ENCODE measurements at places on chromosomes 12 and 14.

GRCh38 chr12:57477710-57478681, 1.7 kb downstream of the ARHGAP9 start:
- no peak for DNase-seq

GRCh38 chr12:103677341-103677740, 90.3 kb downstream of the STAB2 start:
- DNase-seq, result peak; percentile 24

DNA sequence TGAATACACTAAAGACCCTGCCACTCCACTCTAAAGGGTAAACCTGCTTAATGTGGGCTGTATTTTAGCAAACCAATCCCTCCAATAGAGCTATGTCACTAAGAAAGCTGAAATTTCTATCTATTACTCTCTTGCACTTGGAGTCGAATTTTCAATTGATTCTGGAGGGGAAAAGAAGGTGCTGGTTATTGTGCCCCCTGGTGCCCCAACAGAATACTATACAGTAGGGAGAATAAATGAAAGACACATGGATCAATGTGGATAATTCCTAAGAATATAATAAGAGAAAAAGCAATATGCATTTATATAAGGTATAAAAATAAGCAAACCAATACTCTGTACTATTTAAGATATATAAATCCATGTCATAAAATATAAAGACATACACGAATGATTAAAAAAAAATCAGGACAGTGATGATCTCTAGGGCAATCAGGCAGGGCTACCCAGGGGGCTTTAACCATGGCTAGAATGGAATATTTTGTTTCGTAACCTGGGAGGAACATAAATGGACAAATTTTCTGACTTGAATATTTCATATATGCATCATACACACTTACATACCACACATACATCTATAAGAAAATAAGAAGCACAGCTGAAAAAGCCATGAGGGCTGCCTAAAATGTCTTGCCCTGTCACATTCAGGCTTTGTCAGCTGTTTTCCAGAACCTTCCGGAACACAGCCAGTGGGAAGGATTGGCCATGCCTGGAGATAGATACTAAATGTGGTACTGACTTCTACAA, 54.4 kb downstream of the EFCAB11 start:
- DNase-seq, result peak; percentile 4

- no peak for DNase-seq
Measured at GRCh38 chr12:84329938-84330337, 582.7 kb downstream of the SLC6A15 start.

GRCh38 chr12:47054659-47055058, 24.8 kb upstream of the PCED1B start:
- no peak for DNase-seq

GRCh38 chr12:18277196-18277595, 15.9 kb downstream of the PIK3C2G start:
- no peak for DNase-seq

- peak; percentile 68 for DNase-seq
Measured at GRCh38 chr14:31261859-31262731, 54.5 kb upstream of the HECTD1 start.

- no peak for DNase-seq
Measured at GRCh38 chr14:89384636-89385035, 32.4 kb downstream of the FOXN3 start.

DNA sequence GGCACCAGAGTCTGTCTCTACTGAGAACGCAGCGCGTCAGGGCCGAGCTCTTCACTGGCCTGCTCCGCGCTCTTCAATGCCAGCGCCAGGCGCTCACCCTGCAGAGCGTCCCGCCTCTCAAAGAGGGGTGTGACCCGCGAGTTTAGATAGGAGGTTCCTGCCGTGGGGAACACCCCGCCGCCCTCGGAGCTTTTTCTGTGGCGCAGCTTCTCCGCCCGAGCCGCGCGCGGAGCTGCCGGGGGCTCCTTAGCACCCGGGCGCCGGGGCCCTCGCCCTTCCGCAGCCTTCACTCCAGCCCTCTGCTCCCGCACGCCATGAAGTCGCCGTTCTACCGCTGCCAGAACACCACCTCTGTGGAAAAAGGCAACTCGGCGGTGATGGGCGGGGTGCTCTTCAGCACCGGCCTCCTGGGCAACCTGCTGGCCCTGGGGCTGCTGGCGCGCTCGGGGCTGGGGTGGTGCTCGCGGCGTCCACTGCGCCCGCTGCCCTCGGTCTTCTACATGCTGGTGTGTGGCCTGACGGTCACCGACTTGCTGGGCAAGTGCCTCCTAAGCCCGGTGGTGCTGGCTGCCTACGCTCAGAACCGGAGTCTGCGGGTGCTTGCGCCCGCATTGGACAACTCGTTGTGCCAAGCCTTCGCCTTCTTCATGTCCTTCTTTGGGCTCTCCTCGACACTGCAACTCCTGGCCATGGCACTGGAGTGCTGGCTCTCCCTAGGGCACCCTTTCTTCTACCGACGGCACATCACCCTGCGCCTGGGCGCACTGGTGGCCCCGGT, at the start of gene PTGDR:
Gene PTGDR (plus strand): TSS at position 198 of the 778 bp plus-strand sequence. CDS start 117 bp downstream, at position 315.
- DNase-seq, result no peak

DNA sequence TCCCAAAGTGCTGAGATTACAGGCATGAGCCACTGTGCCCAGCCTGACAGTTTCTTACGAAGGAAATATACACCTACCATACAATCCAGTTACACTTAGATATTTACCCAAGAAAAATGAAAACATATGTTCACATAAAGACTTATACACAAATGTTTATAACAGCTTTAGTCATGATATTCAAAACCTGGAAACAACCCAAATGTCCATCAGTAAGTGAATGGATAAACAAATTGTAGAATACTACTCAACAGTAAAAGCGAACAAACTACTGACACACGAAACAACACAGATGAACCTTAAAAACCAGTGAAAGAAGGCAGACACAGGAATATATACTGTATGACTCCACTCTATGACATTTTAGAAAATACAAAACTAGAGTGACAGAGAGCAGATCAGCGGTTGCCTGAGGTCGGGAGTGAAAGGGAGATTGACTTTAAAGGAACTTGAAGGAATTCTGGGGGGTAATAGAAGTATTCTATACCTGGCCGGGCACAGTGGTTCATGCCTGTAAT, 83.6 kb downstream of the SPRING1 start:
- DNase-seq, result no peak

GRCh38 chr14:20769421-20769820, 1.2 kb downstream of the EDDM3B start:
- DNase-seq, result no peak

DNA sequence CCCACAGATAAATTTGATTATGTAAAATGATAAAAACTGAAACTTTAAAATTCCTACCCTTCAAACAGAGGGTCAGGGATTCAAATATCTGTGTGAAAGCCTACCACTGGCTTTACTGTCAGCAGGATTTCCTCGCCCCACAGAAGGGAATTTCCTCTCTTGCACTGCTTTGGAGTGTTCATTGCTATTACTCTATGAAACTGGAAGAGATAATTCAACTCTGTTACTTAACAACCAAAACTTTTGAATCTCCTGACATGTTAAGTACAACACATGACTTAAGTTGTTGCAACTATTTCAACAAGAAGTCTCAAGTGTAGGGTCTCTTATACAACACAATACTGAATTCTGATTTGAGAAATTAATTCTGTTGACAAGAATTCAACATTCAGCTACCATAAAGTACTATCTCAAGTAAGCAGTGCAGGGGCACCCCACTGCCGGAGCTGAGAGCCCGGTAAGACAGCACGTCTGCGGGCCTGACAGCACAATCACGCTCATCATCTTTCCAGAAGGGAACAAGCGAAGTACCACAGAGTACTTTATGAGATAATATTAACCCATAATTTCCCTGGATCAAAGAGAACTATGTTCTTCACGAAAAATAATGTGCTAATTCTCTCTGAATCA, 22.9 kb downstream of the DICER1 start:
- no peak for DNase-seq

GRCh38 chr12:57735198-57735855, 3.2 kb downstream of the AGAP2 start:
- no peak for DNase-seq

- no peak for DNase-seq
Measured at GRCh38 chr12:20528208-20528607, 159.9 kb downstream of the PDE3A start.

DNA sequence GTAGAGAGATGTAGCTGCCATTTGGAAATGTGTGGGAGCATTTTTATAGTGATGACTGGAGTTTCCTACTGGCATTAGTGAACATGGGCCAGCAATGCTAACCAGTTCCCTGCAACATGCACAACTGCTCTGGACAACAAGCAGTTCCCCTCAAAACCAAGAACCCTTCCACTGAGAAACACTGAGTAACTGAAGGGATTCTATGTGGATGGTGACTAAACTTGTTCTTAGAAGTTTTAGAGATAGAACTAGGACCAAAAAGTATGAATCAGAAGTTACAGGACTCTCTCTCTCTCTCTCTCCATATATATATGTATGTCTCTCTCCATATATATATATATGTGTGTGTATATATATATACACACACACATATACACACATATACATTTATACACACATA, 7.9 kb downstream of the SERPINA10 start:
- no peak for DNase-seq

GRCh38 chr12:20272801-20273200, 95.5 kb upstream of the PDE3A start:
- no peak for DNase-seq

GRCh38 chr12:54141431-54142113, 47.2 kb downstream of the SMUG1 start:
- DNase-seq, result no peak

- DNase-seq, result no peak
Measured at GRCh38 chr12:96048393-96048969, 13.1 kb upstream of the LTA4H start.

DNA sequence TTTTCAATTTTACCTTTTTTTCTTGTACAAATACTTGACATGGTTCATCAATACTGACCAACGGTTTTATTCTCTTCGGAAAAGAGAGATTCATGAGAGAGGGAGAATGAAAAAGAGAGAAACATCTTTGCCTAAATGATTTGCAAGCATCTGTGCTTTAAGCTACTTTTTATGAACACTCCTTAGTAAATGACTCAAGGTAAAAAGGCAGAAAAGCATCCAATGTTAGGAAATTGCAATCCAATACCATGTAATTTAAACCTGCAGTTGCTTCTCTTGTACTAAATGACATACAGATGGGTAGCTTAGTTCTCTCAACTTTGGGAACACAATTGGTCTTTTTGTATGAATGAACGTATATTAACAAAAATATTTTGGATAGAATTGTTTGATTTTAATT, 46.1 kb downstream of the MSRB3 start:
- DNase-seq, result no peak

GRCh38 chr12:12533238-12533829, 29.3 kb downstream of the DUSP16 start:
- DNase-seq, result peak; percentile 32

GRCh38 chr12:47841501-47841900, 21.8 kb upstream of the HDAC7 start:
- DNase-seq, result no peak

GRCh38 chr12:126734710-126735109, 1532.3 kb upstream of the TMEM132C start:
- no peak for DNase-seq

DNA sequence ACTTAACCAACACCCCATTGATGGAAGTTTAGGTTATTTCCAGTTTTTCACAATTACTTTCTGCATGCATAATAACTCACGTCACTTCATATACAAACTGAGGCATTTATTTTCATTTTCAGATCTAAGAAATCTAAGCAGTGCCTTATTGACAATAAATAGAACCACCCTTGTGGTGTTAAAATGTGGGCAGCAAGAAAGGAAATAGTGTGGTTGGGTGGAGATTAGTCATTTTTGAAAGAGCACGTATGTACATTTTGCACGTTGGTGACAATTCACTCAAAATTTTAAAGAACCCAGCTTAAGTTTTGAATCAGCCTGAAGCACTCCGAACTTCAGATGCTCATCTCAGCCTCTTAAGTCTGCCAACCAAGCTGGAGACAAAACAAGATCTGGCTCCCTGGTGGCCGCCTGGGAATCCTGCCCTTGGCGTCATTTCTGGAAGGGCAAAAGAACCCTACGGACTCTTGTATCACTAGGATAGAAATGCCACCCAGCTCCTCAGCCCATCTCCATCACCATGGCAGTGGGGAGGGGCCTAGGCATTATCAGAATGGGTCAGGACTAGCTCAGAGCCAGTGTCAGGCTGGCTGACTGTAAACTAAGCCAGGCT, 89.5 kb upstream of the BCL2L14 start:
- DNase-seq, result no peak

DNA sequence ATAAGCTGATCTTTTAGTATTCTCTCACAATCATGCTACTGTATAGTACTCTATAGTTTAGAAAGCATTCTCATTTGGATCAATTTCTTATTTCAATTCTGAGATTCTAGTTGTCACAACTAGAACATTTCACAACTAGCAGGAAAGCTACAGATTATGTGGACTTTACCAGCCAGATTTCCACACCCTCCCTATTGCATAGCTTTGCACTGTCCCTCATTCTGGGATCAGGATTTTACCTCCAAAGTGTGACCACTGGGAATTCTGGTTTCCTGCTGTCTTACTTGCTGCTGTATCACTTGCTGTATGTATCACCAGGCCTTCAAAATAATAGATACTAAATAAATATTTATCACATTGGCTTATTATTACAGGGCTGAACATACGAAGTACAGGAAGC, 10.2 kb upstream of the PELI2 start:
- DNase-seq, result no peak

DNA sequence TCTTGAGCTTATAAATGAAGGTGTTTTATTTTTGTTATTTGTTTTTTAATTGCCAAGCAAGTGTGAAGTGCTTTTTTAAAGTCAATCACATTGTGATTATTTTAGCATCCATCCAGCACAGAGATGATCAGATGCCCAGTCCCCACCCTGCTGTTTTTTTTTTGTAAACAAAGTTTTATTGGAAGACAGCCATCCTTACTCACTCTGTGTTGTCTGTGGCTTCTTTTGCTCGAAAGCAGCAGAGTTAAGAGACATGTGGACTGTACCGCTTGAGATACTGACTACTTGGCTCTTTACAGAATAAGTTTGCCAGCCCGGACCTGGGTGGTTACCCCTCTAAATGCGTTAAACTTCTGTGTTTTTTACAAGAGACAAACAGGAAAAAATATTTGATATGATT, 30.9 kb upstream of the AMN start:
- DNase-seq, result no peak

DNA sequence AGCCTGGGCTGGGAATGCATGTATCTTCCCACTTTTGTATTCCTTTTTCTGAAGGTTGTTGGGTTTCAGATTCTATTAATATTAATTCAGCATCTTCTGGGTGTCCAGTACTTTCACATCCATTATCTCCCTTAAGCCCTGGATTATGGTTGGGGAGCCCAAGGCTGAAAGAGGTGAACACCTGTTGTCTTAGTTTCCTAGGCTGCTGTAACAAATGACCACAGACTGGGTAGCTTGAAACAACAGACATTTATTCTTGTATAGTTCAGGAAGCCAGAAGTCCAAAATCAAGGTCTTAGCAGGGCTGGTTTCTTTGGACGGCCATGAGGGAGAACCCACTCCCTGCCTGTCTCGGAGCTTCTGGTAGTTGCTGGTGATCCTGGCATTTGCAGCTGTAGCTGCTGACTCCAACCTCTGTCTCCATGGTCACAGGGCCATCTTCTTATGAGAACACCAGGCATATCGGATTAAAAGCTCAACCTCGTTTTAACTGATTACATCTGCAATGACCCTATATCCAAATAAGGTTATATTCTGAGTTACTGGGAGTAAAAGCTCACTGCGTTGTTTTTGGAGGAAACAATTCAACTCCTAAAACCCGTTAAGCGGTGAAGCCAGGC, 68.2 kb upstream of the CLMN start:
- no peak for DNase-seq

GRCh38 chr12:113555226-113555625, 83.6 kb upstream of the LHX5 start:
- DNase-seq, result no peak
